Memory B cell (primary cell): ENCODE measurements at places on chromosomes 5 and 9.

DNA sequence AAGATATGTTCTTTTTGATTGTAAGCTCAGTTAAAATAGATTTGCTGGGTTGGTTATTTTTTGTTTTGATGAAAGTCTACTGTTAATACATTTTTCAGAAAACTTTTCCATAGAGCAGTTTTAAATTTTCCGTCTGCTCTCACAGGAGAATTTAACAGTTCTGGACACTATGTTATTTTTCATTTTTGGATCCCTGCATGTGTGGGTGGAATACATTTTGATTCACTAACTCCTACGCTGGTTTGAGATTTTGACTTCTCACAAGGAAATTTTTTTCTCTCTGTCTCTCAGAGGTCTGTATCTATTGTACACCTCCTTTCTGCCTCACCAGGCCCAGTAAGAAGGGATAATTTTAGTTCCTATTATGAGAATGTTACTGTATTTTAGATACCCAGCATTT lies 502.4 kb downstream of the CDH10 start:
- DNase-seq, result no peak

DNA sequence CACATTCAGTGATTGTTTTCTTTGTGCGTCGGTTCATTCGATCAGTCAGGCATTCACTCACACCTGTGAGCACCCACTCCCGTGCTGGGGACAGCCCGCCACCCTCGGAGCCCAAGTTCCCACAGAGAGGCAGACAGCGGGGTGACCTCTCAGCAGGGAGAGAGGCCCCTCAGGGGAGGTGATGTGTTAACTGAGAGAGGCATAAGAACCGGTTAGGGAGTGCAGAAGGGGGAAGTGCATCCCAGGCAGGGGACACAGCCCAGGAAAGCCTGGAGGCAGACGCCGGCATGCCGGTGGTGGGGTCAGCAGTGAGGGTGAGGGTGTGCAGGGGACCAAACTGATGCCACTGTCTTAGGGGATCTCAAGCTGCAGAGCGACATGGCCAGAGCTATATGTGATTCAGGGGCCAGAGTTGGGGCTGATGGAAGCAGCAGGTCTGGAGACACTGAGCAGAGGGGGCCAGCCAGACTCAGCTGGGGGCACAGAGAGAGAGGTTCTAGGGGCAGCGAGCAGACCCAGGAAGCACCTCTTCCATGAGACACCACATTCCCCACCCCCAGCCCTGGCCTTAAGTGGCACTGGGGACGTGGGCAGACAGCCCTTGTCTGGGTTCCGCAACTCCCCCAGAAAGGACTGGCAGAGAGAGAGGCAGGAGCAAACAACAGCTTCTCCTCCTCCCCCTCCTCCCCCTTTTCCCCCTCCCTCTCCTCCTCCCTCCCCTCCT lies 35.9 kb downstream of the HK3 start:
- no peak for DNase-seq

DNA sequence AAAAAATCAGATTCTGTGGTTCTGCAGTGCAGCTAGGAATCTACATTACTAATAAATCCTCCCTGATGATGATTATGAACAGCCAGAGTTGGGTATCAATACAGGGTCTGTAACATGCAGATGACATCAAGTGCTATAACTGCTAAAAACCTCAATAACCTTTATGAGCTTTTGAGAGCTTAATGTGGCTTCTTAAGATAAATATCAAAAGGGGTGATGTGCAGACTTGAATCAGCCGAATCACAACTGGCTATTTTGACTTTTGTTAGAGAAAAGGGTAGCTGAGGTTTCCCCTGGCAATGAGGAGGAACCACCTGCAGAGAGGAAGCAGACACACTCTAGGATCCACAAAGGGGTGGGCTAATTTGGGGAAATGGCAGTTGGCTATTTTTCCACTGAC lies 30.2 kb downstream of the CAPSL start:
- DNase-seq, result no peak

DNA sequence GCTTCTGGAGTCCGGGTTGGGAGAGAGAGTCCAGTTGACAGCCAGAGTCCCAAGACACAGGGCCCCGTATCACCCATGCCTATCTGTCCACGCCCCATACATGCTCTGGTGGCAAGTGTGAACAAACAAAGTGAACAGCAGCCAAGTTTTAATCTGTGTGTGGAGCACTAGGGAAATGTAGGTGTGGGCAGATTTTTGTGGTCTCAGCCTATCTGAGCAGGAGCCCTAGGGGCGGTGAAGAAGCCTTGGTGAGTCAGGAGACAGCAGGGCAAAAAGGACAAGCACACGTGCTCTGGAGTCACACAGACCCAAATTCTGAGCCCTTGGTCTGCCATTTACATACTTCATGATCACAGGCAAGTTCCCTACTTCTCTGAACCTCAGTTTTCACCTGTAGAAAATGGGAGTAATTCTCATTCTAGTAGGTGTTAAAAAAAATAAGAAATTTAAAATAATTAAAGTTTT lies 23.2 kb downstream of the EGR1 start:
- no peak for DNase-seq

GRCh38 chr9:92978345-92978875 lies 31.1 kb downstream of the FGD3 start:
- no peak for DNase-seq
